Small intestine (tissue), 16 donors: ENCODE measurements at places on chromosomes 12 and 14. TPM values are rescaled to one million over a fixed set of nuclear protein-coding genes. Genes with fewer than 3 reads are reported as not detected.

Gene LRRC43
- 1.1 TPM for polyA plus RNA-seq

Gene SMOC1
- 0.94 TPM for polyA plus RNA-seq

Gene FOXA1
- 10.9 TPM for polyA plus RNA-seq

Gene HOXC6
- 10.4 TPM for polyA plus RNA-seq

Gene EID3
- 1.6 TPM for polyA plus RNA-seq

Gene LRFN5
- polyA plus RNA-seq: 0.35 TPM

Gene TARBP2
- polyA plus RNA-seq: 31.0 TPM

Gene GDF3
- polyA plus RNA-seq: 0.09 TPM

Gene SCARB1
- 41.9 TPM for polyA plus RNA-seq

- no peak overlapping the region for H3K27ac ChIP-seq
- H3K4me3 ChIP-seq: no peak overlapping the region
- DNase-seq: peak; percentile 45
- H3K27me3 ChIP-seq: peaks cover 20% of the 10 kb centered on the region
Measured at GRCh38 chr14:98138666-98139065, 1133.3 kb downstream of the BCL11B start.

DNA sequence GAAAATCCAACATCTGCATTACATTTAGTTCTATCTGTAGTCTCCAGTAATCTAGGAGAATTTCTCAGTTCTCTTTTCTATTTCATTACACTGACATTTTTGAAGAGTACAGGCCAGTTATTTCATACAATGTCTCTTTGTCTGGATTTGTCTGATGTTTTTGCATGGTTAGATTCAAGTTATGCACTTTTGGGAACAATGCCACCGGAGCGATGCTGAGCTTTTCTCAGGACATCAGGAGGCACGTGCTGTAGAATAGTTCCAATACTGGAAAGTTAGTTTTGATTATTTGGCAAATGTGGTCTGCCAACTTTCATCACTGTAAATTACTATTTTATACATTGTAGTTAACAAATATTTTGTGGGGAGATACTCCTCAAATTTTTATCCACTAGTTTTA, 43.1 kb downstream of the ALDH1L2 start:
- H3K4me1 ChIP-seq: no peaks in the 10 kb centered on the region
- DNase-seq: no peak
- no peaks in the 10 kb centered on the region for H3K27me3 ChIP-seq
- H3K4me3 ChIP-seq: no peak overlapping the region
- no peaks in the 10 kb centered on the region for H3K36me3 ChIP-seq

DNA sequence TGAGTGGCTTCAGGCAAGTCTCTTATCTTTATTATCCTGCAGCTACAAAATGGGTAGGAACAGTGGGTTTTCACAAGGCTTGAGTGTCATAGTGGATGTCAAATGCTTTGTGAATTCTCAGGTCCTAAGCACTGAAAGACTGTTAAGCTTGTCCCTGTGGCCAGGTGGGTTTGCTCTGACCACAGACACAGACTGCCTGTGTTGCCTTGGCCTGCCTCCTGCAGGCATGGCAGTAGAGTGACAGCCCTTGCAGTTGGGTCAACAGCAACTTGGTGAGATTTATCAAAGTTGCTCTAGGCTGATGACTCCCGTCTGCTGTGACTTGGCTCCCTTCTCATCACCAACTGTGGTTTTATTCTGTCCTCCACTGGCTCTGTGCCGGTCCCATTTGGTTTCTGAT, 520.0 kb upstream of the CCDC196 start:
- peaks cover 8% of the 10 kb centered on the region for H3K27me3 ChIP-seq
- H3K4me1 ChIP-seq: no peaks in the 10 kb centered on the region
- H3K4me3 ChIP-seq: no peak overlapping the region
- no peak overlapping the region for H3K27ac ChIP-seq
- DNase-seq: no peak

DNA sequence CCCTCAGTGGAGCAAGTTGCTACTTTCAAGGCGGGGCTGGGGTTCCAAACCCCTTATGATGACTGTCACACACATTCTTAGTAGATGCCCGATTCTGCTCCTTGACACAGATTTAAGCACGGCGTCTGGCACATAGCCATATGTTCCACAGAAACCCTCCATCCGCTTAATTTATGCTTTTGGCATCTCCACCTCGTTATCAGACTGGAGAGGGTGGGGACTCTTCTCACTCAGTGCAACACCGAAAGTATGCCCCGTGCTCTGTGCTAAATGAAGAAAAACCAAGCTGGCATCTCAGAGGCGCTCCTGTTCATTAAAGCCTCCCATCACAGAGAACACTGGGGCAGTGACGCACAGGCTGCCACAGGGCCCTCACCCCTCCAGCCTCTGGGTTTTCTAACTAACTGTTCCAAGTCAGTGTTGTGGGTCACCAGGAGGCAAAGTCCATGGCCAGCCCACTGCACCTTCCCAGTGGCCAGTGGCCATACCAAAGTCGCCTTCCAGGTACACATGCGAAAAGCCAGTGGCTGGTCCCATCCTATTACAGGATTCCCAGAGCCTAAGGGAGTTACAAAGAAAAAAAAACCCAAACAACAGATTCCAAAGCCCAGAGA, 27.3 kb downstream of the CCDC88C start:
- H3K4me3 ChIP-seq: no peak overlapping the region
- no peaks in the 10 kb centered on the region for H3K27me3 ChIP-seq
- DNase-seq: no peak
- H3K36me3 ChIP-seq: no peaks in the 10 kb centered on the region

GRCh38 chr12:6963016-6963731, 7.3 kb downstream of the PHB2 start:
- H3K27me3 ChIP-seq: no peaks in the 10 kb centered on the region
- peak overlapping the region; percentile 98 for H3K27ac ChIP-seq

DNA sequence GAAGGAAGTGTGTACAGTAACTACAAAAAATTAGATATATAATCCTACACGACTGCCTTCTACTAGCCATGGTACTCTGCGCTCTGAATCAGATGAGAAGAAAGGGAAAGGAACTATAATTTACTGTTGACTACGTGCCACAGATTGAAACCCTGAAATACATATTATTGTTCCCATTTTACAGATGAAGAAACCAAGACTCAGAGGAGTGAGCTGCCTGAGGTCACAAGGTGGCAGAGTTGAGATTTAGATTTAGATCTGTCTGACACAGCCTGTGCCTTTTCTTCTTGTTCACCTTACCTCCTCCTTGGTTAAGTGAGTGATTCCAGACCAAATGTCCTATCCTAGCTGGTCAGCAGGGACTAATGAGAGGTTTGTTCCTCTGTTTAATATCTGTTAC, 61.6 kb upstream of the OR4E1 start:
- DNase-seq: no peak
- H3K27me3 ChIP-seq: no peaks in the 10 kb centered on the region
- no peaks in the 10 kb centered on the region for H3K4me1 ChIP-seq
- H3K27ac ChIP-seq: no peak overlapping the region
- H3K36me3 ChIP-seq: no peaks in the 10 kb centered on the region

- no peak for DNase-seq
- no peaks in the 10 kb centered on the region for H3K36me3 ChIP-seq
- H3K4me3 ChIP-seq: no peak overlapping the region
- no peaks in the 10 kb centered on the region for H3K27me3 ChIP-seq
- no peaks in the 10 kb centered on the region for H3K4me1 ChIP-seq
Measured at GRCh38 chr12:70415987-70416386, 49.9 kb downstream of the KCNMB4 start.
